ENCODE measurements at places on chromosomes 16 and 17.

DNA sequence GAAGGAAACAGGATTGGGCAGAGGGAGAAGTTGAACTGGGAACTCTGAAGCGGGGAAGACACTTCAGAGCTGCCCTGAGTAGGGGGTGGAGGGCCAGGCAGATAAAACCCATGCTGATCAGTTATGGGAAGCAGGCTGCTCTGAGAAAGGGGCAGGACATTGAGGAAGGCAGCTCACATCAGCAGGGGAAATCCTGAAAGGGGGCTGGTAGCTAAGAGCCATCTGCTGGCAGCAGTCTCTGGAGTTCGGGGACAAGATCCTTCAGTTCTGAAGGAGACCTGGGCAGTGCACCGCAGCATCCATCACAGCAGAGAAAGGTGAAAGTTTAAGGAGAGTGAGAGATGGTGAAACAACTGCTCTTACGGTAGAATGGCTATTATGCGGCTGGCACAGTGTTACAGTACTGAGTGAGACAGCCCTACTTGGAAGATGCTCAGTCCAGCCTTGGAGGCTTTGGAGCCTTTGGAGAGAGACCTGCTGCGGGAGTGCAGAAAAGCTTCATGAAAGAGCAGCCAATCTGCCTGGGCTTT, 5.4 kb upstream of the KIF18B start:
- DNase-seq = no peak

GRCh38 chr16:27052007-27052406, 14.7 kb upstream of the C16orf82 start:
- no peak for DNase-seq

GRCh38 chr17:45070809-45071208, 9.7 kb downstream of the NMT1 start:
- no peak for DNase-seq

DNA sequence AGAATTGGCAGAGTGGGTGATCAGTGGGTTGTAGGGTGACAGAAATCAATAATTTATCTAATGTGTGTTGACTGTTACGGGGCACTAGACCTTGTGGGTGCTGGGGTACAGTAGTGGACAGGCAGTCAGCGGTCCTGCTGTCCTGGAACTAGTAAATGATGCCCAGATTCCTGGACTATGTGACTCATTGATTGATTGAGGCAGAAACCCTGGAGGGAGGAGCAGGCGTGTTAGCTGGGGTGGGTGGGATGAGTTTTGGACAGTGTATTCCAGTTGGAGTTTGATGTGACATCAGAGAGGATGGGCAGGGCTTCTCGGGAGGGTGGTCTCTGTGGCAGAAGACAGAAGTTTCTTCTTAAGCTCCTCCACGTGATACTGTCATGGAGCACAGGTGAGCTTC, 24.4 kb downstream of the PRMT7 start:
- DNase-seq = no peak

DNA sequence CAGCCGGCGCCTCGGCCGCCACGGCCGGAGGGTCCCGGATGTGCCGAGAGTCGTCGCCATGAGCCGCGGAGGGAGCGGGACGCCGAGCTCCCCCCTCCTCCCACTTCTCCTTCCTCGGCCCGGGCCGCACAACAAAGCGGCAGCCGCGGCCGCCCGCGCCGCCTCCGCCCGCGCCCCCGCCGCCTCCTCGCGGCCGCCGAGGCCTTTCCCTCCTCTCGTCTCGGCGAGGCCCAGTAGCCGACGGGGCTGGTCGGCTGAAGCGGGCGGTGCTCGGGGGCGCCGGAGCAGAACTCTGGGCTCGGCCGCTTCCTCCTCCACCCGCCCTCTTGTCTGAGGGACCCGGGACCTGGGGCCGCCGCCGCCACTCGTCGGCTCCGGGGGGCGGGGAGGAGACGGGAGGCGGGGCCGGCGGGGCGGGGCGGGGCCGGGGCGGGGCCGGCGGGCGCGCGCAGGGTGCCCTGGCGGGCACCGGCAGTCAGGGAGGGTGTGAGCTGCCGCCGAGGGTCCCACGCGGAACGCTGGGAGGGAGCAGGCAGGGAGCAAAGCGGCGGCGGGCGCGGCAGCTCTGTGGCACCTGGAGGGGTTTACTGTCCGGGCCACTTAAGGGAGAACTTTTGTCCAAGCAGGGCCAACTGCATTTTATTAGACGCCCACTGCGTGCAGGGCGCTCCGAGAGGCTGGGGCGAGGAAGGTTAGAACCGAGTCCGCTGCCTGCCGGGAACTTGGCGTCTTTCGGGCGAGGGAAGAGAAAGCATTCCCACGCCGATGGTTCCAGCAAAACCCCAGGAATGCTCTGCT, at the start of gene SMURF2:
Gene SMURF2 (minus strand): TSS at position 332 of the 798 bp plus-strand sequence. CDS start 427 bp downstream, outside the sequence.
- peak; percentile 46 for DNase-seq

- no peak for DNase-seq
Observed at GRCh38 chr17:159609-160008, 21.8 kb downstream of the DOC2B start.
